ENCODE measurements at places on chromosomes 7 and 10.

- DNase-seq = no peak
These were observed 1.1 kb upstream of the AEBP1 start for GRCh38 chr7:44102846-44103565.

- no peak for DNase-seq
These were observed 126.8 kb upstream of the NRP1 start for GRCh38 chr10:33461295-33461640.

DNA sequence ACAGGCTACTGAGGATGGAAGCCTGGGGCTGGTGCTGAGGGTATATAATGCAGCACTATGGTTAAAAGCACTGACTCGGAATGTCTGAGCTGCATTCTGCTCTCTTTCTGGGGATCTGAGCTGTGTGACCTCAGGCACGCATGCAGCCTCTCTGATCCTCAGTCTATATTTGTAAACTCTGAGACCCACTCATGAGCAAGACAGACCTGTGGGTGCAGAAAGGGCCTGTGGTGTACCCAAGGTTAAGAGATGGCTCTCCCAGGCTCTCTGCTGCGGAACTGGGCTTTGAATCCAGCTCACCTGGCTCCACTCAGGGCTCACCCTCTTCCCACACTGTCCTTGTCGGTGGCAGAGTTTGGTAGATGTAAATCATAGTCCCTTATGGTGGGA is 89.9 kb downstream of the CHST15 start:
- DNase-seq = no peak

GRCh38 chr10:30170146-30170545 is 110.8 kb upstream of the JCAD start:
- DNase-seq = no peak

- DNase-seq = no peak
These were observed 30.0 kb downstream of the AKR1B1 start for GRCh38 chr7:134428942-134429341.

GRCh38 chr7:43307522-43307921 is 195.1 kb downstream of the HECW1 start:
- no peak for DNase-seq

DNA sequence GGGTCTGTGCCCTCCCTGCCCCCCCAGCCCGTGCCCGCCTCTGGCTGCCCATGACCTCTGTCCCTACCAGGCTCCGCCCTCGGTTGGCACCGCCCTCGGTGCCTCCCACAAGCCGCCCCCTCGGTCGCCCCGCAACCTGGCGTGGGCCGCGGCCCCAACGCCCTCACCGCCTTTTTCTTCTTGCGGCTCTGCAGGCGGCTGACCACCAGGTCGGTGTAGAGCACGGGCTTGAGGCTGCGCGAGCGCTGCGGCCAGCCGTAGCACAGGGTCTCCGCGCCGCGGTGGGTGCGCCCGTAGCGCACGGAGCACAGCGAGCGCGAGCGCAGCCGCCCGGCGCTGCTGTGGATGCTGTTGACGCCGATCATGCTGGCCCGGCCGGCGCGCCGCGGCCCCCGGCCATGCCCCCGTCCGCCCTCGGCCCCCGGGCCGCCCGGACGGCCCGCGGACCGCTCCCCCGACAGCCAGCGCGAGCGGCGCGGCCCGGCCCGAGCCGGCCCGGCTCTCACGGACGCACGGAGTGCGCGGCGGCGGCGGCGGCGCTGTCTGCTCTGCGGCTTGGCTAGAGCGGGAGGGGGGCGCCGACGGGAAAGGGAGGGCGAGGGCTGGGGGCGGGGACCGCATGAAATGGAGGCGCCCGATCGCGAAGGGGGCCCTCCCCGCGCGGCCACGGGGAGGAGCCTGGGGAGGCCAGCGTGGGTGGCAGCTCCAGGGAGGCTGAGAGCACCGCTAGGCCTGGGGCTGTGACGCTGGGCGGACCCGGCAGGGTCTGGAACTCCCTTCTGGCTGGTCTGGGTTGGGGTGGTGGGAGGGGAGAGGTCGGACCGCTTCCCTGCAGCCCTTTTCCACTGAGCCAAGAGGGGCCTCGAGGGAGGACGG is 9.6 kb downstream of the PSD start:
- DNase-seq = no peak

- DNase-seq = no peak
These were observed 9.1 kb downstream of the ZYX start for GRCh38 chr7:143390104-143390772.

All from NCI-H226 (cell line).